ENCODE measurements at places on chromosomes 16 and 17.

- H3K36me3 ChIP-seq = no peaks in the 10 kb centered on the region
- H3K27ac ChIP-seq = no peak overlapping the region
- no peaks in the 10 kb centered on the region for H3K27me3 ChIP-seq
- no peak overlapping the region for H3K4me3 ChIP-seq
- H3K4me1 ChIP-seq = no peaks in the 10 kb centered on the region
These were observed 21.5 kb downstream of the EPOP start for GRCh38 chr17:38653230-38653629.

DNA sequence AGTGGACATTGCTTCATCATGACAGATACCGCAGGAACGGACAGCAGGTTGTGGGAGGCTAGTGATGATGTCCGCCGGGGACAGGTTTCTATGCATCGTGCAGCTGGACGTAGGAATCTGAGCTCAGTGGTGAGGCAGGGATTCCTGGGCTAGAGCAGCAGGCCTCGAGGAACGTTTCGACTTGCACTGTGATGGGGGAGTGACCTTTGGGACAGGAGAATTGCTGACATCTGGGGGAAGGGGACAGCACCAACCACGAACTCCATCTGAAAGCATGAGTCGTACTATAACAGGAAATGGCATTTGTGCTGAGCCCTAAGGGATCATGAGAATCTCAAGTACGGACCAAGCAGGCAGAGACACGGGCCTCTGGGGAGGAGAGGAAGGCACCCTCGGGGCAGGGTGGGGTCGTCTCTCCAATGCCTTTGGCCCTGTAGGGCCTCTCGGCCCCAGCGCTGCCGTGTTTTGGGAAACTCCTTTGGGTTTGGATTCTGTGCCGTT lies 65.8 kb upstream of the ENDOV start:
- peaks cover 12% of the 10 kb centered on the region for H3K36me3 ChIP-seq
- peak; percentile 33 for DNase-seq
- H3K27ac ChIP-seq = no peak overlapping the region
- no peak overlapping the region for H3K4me3 ChIP-seq
- H3K4me1 ChIP-seq = no peaks in the 10 kb centered on the region

DNA sequence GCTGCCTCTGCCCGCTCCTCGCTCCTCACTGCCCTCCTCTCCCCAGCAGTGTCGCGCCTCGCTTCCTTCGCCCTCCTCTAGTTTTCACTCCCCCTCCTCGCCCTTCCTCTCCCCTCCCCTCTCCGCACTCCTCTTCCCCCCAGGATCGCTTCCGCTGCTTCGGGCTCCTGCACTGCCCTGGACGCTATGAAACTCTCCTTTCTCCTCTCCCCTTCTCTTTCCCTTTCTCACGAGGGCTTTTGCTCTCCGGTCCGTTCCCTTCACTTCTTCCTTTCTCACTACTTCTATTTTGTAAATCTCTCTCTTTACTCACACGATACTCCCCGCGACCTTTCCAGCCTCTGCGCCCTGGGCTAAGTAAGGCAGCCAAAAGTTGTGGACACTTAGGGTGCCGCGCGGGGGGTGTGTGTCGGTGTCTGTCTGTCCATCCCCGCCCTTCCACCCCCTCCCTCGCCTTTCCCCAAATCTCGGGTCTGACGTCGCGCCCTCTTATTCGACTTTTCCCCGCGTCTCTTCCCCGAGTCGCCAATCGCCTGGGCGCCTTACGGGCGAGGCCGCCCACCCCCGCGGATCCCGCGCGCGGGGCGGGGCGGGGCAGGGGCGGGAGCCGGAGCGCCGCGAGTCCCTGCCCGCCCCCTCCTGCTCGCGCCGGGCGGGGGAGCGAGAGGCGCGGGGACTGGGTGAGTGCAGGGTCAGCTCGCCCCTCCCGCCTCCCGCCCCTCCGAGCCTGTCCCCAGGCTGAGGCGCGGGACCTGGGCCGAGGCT lies at the start of gene IRX3:
Gene IRX3 (minus strand): TSS at position 422 of the 765 bp plus-strand sequence. CDS start 737 bp downstream, outside the sequence.
- no peaks in the 10 kb centered on the region for H3K36me3 ChIP-seq
- peak within 1 kb of the TSS; percentile 91 for H3K4me3 ChIP-seq
- peak; percentile 96 for DNase-seq

- no peaks in the 10 kb centered on the region for H3K27me3 ChIP-seq
- peaks cover 31% of the 10 kb centered on the region for H3K36me3 ChIP-seq
- H3K4me1 ChIP-seq = peaks cover 6% of the 10 kb centered on the region
- peak; percentile 87 for DNase-seq
These were observed 1.8 kb upstream of the ADAT1 start for GRCh38 chr16:75624921-75625334.

DNA sequence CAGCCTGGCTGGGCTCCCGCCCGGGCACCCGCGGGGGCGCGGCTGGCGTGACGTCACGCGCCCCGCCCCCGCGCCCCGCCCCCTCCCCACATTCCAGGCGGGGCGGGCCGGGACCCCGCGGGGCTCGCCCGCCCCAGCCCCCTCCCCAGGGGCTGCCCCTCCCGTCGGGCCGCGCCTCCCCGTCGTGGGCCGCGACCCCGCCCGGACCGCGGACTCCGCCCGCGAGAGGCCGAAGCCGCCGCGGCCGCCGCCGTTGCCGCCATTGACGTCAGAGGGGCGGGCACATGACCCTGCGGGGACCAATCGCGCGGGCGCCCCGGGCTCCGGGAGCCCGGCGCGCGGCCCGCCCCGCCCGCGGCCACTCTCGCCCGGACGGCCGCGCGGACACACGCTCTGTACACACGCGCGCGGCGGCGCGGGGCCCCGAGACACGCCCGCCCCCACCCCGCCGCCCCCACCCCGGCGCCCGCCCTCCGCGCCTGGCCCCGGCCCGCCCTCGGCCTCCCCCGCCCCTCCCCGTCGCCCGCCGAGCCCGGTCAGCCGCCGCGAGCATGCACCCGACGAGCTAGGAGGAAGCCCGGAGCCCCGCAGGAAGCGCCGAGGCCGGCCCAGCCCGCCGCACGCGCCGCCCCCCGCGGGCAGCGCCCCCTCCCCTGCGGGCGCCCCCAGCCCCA lies at the start of gene CMIP:
Gene CMIP (plus strand): TSS at position 361 of the 674 bp plus-strand sequence.
- H3K4me3 ChIP-seq = peak within 1 kb of the TSS; percentile 76
- H3K27me3 ChIP-seq = no peaks in the 10 kb centered on the region
- peak; percentile 88 for DNase-seq
- no peaks in the 10 kb centered on the region for H3K36me3 ChIP-seq
- peaks cover 15% of the 10 kb centered on the region for H3K4me1 ChIP-seq
- peak within 1 kb of the TSS; percentile 39 for H3K27ac ChIP-seq

DNA sequence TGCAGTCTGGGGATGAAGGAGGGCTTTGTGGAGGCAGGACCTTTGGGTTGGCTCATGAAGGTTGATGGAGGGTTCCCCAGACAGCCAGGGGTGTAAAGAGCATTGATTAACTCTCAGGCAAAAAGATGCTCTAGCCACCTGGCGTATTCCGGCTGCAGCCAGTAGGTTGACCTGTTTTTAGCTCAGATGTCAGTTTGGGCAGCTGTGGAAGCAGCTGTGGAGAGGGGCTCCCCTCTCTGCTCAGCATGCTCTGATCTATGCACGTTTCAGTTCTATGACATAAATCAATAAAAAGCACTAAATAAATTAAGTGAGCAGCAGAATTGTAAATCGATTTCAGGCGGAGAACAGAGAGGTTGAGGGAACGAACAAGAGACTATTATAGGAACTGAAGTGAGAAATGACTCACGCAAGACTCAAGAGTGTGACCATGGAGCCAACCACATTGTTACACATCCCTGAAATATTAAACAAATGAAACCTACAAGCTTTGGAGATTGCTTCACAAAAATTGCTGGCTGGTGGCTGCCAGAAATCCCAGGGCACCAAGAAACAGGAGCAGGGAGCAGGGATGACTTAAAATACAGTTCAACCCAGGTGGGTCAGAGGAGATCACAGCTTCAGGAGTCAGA lies 111.9 kb downstream of the GSG1L start:
- no peak for DNase-seq
- H3K27me3 ChIP-seq = no peaks in the 10 kb centered on the region
- no peak overlapping the region for H3K27ac ChIP-seq
- no peak overlapping the region for H3K4me3 ChIP-seq
- no peaks in the 10 kb centered on the region for H3K4me1 ChIP-seq
- no peaks in the 10 kb centered on the region for H3K36me3 ChIP-seq

Data from mesendoderm (in vitro differentiated cells).